ENCODE measurements at places on chromosomes 1 and 21. TPM values are rescaled to one million over a fixed set of nuclear protein-coding genes. Genes with fewer than 3 reads are reported as not detected.

DNA sequence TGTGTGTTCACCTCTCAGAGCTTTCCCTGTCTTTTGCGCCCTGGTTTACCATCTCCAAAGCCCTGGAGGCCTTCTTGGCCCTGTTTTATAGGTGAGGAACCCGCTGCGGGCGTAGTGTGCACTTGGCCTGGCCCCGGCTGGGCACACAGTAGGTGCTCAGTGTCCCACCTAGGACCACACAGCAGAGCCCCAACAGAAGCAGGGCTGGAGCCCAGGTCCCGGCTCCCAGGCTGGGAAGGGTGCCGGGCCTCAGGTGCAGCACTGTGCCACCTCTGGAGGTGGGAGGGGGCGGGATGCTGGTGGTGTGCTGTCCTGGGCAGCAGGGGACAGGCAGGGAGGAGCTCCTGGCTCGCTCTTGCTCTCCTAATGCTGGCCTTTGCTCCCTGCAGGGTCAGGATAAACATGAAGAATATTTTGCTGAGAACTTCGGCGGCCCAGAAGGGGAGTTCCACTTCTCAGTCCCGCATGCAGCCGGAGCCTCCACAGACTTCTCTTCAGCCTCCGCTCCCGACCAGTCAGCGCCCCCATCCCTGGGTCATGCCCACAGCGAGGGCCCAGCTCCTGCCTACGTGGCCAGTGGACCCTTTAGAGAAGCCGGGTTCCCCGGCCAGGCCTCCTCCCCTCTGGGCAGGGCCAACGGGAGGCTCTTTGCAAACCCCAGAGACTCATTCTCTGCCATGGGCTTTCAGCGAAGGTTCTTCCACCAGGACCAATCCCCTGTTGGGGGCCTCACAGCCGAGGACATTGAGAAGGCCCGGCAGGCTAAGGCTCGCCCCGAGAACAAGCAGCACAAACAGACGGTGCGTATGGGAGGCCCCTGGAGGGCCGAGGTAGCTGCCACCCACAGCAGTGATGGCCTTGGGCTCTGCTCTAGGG lies 24.8 kb downstream of the COQ8A start:
- DNase-seq: no peak

DNA sequence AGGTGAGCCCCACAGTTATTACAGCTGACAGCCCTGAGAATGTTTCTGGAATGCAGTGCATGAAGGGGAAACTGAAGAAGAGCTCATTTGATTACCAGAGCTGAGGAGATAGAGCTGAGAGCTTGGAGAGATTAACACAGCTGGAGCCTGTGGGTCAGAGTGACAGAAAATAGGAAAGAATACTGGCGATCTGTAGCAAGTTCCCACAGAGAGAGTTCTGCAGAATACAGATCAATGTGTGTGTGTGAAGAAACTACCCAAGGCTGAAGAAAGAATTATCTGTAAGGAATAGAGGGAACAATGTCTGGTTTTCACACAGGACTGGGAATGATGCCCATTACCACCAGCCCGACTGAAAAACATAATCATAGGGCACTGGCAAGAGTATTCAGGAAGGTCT lies 103.6 kb upstream of the SNX7 start:
- no peak for DNase-seq

DNA sequence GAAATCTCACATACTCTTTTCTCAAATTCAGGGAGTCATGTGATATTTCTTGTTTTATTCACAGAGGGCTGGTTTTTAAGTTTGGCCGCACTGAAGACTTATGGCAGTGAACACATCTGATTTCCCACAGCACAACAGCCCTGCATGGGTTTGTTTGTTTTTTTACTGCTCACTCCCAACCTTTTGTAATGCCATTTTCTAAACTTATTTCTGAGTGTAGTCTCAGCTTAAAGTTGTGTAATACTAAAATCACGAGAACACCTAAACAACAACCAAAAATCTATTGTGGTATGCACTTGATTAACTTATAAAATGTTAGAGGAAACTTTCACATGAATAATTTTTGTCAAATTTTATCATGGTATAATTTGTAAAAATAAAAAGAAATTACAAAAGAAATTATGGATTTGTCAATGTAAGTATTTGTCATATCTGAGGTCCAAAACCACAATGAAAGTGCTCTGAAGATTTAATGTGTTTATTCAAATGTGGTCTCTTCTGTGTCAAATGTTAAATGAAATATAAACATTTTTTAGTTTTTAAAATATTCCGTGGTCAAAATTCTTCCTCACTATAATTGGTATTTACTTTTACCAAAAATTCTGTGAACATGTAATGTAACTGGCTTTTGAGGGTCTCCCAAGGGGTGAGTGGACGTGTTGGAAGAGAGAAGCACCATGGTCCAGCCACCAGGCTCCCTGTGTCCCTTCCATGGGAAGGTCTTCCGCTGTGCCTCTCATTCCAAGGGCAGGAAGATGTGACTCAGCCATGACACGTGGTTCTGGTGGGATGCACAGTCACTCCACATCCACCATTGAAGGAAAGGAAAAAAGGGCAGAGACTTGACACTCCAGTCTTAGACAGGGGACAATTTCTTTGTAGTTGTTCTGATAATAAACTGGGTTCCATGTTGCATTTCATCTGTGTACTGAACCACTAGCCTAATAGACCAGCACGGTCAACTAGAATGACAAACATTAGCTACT lies 22.8 kb downstream of the TMEM50A start:
- DNase-seq: no peak

The NHLH1 gene
- 0.06 TPM for polyA plus RNA-seq

The SEC22B gene
- polyA plus RNA-seq: 39.3 TPM

GRCh38 chr1:33895396-33895795 lies 31.5 kb downstream of the HMGB4 start:
- DNase-seq: no peak

The CSRP1 gene
- polyA plus RNA-seq: 136 TPM

The CBR3 gene
- polyA plus RNA-seq: 1.0 TPM

DNA sequence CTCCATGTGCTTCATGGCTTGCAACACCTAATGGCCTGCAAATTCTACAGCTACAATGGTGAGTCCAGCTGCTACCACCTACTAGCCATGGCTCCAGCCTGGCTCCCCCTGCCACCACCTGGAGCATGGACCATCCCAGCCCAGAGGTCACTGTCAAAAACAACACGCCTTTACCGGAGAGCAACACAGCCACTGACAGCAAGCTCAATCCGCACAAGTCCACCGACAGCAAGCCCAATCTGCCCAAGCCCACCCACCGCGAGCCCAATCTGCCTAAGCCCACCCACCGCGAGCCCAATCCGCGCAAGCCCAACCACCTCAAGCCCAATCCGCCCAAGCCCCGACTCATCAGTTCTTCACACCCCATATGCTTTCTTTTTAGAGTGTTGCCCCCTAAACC lies 128.2 kb downstream of the KIF26B start:
- DNase-seq: no peak

- DNase-seq: no peak
Observed at GRCh38 chr1:93567255-93567918, 114.2 kb downstream of the BCAR3 start.

The COL18A1 gene
- polyA plus RNA-seq: 92.3 TPM

DNA sequence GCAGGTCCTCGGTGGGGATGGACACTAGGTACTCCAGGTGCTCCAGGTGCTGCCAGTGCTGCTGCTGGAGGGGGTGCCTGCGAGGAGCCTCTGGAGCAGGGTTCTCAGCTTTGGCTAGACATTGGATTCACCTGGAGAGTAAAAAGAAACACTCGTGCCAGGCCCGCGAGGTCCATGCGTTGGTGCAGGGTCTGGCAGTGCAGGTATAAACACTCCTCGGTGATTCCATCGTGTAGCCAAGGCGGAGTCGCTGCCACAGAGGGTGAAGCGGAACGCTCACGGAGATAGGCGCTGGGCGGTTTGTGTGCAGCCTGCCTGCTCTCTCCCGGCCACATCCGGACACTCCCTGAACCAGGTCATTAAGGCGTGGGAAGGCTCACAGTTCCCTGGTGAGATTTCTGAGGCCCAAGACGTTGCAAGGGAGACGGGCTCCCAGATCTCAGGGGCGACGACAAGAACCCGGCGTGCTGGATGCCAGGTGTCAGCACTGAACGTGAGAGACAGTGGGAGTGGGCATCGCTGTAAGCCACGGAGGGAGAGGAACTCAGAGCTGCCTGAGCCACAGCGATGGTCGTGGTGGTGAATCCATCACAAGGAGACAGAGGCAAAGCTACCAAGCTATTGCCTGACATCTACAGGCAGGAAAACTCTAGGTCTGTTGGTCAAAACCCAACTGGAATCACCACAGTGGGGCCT lies 17.2 kb upstream of the SUMO3 start:
- DNase-seq: no peak

The TMEM125 gene
- polyA plus RNA-seq: 13.7 TPM

- no peak for DNase-seq
Observed at GRCh38 chr1:173410794-173411236, 66.3 kb upstream of the PRDX6 start.

GRCh38 chr21:18152371-18152770 lies 92.3 kb upstream of the CHODL start:
- DNase-seq: no peak

- DNase-seq: no peak
Observed at GRCh38 chr1:83531521-83532309, 467.2 kb downstream of the TTLL7 start.

The GREM2 gene
- polyA plus RNA-seq: 0.83 TPM

GRCh38 chr1:39701049-39701439 lies 9.8 kb upstream of the HPCAL4 start:
- DNase-seq: no peak

- DNase-seq: no peak
Observed at GRCh38 chr1:209227171-209227570, 356.3 kb upstream of the CAMK1G start.
